Left renal pelvis (tissue), 4 donors: ENCODE measurements at places on chromosomes 2 and 18.

- DNase-seq = no peak
Measured at GRCh38 chr2:154470376-154470775, 228.1 kb upstream of the KCNJ3 start.

- no peak for DNase-seq
Measured at GRCh38 chr2:2266699-2267449, 64.2 kb downstream of the MYT1L start.

- DNase-seq = no peak
Measured at GRCh38 chr2:73004466-73004865, 67.0 kb downstream of the SFXN5 start.

DNA sequence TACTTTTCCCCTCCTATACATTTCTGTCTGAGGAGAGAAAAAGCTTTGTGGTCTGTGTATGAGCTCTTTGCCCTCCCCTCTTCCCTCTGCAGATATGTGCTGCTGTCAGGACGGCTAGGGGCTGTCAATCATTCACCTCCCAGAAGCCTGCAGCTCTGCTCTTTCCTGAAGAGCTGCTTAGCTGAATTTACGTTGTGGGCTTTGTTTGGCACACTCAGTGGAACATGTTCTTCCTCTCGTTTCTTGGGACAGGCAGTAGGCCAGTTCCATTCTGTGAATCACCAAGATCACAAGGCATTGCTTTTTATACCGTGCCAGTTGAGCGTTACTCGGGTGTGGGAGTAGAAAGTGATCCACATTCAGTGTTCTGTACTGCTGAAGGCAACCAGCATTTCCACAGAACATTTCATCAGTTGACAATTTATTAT lies 136.7 kb downstream of the LAMA3 start:
- no peak for DNase-seq

DNA sequence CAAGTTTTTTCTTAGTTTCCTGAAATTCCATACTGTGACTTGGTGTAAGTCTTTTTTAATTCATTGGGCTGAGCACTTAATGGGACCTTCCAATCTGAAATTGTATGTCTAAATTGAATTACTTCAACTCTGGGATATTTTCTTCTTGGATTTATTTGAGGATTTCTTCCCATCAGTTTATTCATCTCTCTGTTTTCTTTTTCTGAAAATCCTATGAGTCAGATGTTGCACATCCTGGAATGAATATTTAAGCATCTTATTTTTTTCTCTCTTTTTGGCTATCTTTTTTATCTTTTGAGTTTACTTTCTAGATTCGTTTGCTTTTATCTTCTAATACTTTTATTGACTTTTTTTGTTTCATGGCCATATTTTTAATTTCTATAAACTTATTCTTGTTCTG lies 55.4 kb upstream of the ACYP2 start:
- no peak for DNase-seq

DNA sequence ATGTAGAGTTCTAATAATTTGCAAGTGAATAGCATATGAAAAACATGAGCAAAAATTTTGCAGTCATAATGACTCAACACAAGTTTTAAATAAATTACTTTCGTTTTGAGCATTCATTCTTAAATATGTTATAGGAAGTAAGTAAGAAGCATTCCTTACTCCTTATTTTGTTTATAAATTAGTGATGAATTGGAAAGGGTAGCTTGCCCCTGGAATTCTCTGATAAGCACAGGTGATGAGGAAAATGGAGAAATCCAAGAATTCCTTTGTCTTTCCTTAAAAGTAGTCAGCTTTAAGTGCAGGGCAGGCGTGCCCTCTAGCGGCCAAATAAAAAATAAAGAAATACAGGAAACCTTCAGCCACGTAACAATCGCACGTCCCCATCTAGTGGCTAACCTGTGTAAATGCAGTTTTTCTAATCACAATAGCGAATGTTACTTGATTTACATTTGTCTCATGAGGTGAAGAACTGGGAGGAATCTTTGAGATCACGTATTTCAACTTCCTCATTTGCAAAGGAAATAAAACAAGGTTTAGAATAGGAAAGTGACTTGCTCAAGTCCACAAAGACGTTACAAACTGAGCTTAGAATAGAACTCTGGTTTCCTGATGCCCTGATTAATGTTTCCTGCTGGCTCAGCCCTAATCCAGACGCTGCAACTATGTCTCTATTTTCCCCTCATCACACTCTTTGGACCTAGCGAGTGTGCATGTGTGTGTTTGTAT lies 47.2 kb upstream of the ZNG1B start:
- DNase-seq = peak; percentile 57

- DNase-seq = no peak
Measured at GRCh38 chr2:14633461-14634181, 1.1 kb downstream of the LRATD1 start.

DNA sequence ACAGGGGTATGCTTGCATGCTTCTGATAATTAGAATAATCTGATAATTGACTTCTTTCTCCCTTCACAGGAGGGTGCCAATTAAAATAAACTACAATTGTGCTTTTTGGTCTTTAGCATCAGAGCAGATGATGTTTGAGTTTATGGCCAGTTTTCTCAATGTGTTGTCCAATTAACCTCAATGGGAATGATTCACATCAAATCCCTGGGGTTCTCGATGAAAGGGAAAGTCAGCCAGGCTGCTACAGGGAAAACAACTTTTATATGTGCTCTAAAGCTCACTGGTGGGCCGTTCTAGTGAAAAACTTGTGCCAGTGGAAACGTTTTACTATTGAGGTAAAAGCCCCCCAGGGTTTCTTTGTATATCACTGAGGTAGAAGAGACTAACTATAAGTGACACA lies 887.3 kb upstream of the CRIM1 start:
- no peak for DNase-seq

GRCh38 chr18:26453386-26453901 lies 94.9 kb downstream of the KCTD1 start:
- DNase-seq = no peak

DNA sequence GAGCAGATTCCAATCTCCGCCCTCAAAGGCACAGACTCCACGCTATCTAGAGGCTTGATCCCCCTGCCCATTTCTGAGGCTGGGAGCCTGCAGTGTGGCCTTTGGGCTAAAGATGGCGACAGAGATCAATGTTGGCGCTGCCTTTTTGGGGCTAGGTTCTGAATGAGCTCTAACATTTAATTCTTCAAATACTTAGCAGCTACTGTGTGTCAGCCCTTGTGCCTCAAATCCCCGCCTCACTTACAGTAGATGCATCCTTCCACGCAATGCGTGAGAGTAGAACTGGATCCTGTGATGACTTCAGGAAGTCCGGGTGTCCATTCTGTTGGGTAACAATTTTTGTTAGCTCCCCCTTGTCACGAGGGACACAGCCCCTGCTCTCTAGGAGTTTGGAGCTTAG lies 12.4 kb downstream of the IL1F10 start:
- DNase-seq = peak; percentile 7

DNA sequence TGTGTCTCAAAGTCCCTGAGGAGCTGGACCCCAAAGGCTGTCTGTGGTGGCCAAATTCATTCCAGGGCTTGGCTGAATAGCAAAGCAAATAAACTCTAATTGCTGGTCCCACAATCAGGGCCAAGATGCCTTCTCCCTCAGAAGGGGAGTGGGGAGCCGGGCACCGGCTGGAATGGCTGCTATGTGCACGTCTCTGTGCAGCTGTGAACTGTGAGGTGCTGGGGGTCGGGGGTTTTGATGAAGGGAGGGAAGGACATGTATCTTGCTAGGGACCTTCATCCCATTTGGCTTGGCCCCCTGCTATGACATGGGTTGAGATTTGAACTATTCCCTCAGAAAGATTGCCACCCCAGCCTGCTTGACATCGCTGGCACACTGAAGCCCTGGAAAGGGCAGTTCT lies 60.4 kb downstream of the CIB4 start:
- no peak for DNase-seq

DNA sequence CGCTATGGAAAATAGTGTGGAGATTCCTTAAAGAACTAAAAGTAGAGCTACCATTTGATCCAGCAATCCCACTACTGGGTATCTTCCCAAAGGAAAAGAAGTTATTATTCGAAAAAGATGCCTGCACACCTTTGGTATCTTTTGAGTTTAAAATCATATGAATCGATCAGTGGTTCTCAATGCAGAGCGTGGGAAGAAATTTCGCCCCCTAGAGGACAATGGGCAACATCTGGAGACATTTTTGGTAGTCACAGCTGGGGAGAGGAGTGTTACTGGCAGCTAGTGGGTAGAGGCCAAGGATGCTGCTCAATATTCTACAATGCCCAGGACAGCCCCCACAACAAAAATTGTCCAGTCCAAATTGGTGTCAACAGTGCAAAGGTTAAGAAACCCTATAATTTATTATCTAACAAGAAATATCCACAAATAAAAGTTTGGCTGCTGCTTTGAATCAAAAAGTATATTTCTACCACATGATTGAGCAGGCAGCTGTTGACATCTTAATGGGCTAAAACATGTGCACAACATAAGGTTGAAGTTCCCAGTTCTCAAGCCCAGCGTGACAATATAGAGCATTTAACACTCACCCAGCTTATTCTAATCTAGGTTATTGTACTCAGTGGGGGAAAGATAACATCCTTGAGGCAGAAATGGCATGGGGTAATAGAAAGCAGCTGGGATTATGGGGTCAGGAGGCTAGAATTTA lies 425.7 kb downstream of the LRATD1 start:
- no peak for DNase-seq

GRCh38 chr2:47519147-47519537 lies 116.2 kb downstream of the MSH2 start:
- no peak for DNase-seq

- DNase-seq = no peak
Measured at GRCh38 chr2:39385172-39385571, 51.9 kb downstream of the MAP4K3 start.

DNA sequence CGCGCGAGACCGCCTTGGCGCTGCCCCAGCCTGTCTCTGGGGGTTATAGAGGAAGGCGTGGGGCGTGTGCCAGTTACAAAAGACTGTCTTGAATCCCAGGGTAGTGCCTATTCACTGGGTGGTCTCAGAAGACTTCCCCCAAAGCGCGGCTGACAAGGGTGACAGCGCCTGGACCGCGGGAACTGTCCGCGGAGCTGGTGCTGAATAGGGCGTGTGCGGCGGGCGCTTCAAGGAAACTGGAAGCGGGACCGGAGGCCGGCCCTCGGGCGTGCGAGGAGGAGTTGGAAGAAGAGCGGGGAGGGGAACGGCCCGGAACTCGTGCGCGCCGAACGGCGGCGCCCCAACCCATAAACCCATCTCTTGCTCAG lies 2.3 kb downstream of the EGR4 start:
- no peak for DNase-seq

DNA sequence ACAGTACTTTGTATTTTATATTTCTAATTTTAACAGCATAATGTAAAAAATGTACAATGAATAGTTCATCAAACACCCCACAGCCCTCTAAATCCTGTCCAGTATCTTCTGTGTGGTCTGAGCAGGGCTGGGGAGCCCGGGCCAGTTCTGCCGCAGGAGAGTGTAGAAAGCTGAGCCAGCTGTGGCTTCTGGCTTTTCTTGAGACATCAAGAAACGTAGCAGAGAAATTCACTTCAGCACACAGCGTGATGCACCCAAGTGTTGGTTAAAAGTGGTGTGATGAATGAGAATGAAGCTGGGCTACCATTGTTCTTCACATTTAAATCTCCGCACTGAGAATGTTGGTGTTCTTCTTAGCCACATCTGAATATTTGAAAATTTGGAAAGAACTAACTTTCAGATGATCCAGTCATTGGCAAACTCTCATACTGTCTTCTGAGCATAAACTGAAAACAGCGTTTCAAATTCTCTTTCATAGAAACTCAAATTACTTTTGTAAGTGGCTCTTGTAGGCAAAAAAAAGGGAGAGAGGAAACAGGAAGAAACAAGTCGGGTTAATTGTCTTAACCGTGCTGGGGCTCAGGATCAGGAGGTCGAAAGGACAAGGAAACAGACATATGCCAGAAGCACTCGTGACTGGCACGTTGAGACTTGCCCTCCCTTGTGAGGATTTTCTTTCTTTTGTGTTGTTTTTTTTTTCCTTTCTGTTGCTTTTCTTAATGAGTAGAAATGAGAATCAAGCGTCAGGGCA lies 23.4 kb upstream of the TMEM87B start:
- DNase-seq = no peak

- DNase-seq = no peak
Measured at GRCh38 chr2:166882851-166883250, 5.4 kb upstream of the XIRP2 start.

GRCh38 chr18:62655520-62656219 lies 59.7 kb upstream of the PHLPP1 start:
- DNase-seq = no peak

GRCh38 chr2:197248623-197249022 lies 62.0 kb downstream of the ANKRD44 start:
- no peak for DNase-seq

DNA sequence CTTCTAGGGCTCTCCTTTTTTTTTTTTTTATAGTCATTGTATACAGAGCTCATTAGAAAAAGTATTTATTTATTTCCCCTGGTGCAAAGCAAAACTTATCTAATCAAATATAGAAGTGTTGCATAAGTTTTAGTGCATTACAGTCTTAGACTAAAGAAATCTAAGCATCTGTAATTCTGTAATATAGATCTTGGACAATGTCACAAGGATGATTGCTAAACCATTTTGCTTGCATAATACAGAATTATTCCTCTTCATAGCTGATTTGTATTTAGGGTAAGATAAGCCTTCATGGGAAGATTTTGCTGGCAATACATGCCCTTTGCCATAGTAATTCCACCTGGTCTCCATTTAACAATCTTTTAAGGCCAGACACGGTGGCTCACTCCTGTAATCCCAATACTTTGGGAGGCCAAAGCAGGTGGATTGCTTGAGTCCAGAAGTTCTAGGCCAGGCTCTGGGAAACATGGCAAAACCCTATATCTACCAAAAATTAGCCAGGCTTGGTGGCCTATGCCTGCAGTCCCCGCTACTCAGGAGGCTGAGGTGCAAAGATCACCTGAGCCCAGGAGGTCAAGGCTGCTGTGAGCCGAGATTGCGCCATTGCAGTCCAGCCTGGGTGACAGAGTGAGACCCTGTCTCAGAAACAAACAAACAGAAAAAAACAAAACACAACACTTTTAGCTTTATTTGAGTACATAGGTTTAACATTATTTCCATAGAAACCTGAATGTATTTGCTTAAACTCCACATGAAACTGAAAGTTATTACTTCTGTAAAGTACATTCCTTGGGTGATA lies 2.2 kb upstream of the ACADL start:
- DNase-seq = no peak

DNA sequence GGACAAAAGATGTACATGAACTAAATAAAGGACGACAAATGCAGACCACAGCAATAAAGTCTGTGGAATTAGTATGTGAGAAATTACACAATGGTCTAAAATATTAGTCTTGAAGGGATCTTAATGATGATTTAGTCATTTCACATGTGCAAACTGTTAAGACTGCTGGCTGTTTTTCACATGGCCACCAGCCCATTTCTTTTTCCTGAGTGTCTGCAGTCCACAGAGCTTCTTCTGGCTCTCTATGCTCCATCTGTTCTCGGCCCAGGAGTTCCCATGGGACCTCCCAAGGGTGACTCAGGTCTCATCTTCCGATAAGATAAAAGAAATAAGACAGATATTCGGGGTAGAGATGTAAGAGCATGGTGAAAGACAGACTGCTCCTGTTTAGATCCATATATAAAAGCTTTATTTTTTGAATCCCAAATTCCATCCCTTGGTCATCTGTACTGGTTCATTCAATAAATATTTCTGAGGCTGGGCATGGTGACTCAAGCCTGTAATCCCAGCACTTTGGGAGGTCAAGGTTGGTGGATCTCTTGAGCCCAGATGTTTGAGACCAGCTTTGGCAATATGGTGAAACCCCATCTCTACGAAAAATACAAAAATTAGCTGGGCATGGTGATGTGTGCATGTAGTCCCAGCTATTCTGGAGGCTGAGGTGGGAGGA lies 20.1 kb downstream of the IL1RL1 start:
- no peak for DNase-seq
